ENCODE measurements at places on chromosomes 7 and 10.
A peak's percentile ranks its signal among the peaks of the same experiment; 100 is the strongest.

DNA sequence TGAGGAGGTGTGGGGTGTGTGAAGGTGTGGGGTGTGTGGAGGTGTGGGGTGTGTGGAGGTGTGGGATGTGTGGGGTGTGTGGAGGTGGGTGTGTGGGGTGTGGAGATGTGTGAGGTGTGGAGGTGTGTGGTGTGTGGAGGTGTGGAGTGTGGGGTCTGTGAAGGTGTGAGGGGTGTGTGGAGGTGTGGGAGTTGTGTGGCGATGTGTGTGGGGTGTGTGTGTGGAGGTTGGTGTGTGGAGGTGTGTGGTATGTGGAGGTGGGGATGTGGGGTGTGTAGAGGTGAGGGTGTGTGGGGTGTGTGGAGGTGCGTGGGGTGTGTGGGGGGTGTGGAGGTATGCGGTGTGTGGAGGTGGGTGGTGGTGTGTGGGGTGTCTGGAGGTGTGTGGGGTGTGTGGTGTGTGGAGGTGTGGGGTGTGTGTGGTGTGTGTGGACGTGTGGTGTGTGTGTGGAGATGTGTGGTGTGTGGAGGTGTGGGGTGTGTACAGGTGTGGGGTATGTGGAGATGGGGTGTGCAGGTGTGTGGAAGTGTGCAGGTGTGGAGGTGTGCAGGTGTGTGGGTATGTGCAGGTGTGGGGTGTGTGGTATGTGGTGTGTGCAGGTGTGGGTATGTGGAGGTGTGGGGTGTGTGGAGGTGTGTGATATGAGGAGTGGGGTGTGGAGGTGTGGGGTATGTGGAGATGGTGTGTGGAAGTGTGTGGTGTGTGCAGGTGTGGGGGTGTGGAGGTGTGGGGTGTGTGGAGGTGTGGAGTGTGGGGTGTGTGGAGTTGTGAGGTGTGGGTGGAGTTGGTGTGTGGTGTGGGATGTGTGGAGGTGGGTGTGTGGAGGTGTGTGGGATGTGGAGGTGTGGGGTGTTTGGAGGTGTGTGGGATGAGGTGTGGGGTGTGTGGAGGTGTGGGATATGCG is 34.5 kb downstream of the SPDYE17 start:
- no peak for DNase-seq

GRCh38 chr7:16430133-16430532 is 8.8 kb upstream of the CRPPA start:
- no peak for DNase-seq

DNA sequence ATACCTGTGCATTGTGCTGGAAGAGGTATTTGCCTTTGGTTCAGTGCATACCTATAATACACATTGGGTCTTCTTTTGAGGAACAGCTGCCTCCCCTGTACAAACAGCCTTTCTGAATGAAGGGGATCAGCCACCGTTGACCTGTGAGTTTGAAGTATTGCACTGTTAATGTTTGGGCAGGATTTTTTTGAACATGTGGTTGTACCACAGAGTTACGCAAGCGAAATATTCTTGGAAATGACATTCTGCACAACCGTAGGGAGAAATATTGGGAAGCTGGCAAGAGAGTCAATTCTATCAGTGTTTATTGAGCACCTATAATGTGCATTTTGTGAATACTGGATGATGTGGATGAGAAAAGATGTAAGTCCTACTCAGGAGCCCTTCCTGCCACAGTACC is 270.6 kb downstream of the AUTS2 start:
- DNase-seq = no peak

DNA sequence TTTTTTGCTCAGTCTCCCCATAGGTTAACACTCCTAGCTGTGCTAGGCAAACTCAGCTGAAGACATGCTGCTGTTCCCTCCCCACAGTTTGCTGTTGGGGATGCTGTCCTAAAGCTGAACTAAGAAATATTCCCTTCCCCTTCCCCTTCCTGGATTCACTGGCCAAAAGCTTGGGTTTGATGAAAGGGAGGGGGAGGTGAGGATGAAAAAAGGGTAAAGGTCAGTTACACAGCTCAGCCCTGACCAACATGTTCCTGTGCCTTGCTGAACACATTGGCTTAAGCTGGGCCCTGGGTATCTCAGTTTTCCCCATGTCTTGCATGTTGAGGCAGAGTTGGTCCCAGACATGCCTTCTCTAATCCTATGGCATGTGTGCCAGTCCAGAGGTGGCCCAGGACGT is 15.3 kb downstream of the CCM2 start:
- no peak for DNase-seq

GRCh38 chr7:77327932-77328628 is 88.1 kb downstream of the GSAP start:
- DNase-seq = peak; percentile 5

GRCh38 chr7:14209896-14210484 is 220.5 kb upstream of the ETV1 start:
- no peak for DNase-seq

DNA sequence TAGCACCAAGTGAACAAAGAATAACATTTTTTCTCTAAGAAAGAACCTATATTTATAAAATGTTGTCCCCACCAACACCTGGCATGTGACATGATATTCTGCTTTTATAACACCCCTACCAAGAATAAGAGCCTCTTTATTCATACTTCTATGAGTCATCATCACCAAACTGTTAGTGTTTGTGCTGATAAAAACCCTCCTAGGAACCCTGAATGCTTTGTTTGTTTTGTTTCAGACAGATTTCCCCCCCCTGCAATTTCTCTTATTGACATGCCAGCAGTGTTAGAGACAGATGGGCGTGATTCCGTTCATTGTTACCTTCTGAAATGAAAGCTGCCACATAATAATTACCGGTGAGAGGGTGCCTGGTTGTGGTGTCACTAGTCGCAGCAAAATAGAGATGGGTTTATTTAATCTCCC is 651.1 kb downstream of the SORCS1 start:
- DNase-seq = no peak

DNA sequence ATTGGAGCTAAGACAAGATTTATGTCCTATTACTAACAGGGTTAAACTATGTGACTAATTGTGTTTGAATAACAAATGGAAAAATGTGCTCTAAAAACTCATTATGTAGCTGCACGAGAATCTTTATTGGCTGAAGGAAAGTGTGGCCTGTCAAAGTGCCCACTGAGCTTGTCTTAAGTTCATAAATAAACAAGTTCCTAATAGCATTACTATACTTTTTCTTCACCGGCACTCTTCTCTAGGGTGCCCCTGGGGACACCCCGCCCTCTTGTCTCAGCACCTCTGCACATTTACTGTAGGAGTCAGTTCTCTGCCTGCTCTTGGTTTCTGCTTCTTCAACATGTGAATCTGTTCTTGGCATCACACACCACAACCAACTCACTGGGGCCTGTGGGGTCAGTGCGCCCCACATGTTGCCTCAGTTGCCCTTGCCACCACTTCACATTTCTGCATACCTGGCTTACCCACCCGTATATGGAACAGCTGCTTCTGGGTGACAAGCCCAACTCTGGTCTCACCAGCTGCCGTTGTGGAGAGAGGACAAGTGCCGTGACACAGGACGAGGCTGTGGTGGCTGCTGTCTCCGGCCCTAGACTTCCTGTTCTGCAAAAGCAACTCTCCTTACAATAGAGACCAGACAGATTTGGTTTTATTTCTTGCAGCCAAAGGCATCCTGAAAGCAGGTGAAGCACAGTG is 96.3 kb upstream of the DDC start:
- DNase-seq = no peak

DNA sequence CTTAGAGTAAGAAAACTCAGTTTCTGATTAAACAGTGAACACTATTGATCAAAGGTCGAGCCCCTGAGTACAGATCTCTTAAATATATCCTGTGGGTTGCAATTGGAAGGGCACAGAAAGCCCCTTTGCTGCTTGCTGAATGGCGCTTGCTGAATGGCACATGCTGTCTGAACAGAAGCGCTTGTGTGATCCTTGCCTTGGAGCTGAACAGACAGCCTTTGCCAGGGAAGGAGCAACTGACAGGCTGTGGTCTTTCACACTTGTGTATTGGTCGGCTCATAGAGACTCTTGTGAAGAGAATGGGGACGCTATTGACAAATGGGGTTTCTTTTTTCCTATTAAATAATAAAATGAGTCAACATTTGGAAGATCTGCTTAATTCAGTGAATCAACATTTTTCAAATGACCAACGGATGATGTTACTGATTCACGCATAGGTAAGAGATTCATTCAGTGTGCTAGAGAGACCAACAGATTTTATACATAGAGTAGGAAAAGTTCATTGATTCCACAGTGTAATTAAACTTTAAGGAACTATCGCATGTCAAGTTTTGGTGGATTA is 99.4 kb upstream of the TNS3 start:
- DNase-seq = no peak

GRCh38 chr7:27409311-27409710 is 166.7 kb downstream of the EVX1 start:
- DNase-seq = no peak

DNA sequence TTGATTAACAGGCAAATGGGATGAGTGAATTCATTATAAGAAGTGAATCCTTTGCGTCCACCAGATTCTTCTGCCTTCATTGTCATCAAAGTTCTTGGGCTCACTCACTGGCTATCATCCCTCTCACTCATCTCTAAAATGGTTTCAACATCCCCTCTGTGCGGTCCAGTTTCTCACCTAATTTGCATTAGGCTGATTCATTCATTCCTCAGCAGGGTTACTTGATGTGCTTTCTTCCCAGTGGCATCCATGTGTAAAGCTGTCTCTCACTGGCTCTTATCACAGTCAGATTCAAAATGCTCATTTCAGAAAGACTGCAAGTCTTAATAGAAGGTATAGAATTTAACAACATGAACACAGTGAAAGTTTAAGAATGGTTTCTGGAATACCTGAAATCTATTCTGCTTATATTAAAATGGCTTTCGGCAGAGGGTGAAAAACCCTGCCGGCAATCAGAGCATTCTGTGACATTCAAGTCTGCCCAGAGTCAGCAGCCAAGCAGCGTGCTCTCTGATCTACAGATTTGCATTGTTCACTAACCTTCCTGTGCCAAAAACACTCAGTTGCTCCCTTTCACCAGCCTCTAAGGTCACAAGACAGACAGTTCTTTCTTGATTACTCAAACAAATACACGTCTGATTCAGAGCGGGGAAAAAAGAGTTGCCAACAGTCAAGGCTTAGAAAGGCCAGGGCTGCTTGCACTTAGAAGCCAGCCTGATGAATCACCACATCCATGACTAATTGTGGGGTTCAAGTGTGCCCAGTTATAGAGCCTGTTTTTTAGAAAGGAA is 106.7 kb downstream of the TES start:
- DNase-seq = no peak

GRCh38 chr7:30526163-30526562 is 21.5 kb upstream of the GGCT start:
- no peak for DNase-seq

DNA sequence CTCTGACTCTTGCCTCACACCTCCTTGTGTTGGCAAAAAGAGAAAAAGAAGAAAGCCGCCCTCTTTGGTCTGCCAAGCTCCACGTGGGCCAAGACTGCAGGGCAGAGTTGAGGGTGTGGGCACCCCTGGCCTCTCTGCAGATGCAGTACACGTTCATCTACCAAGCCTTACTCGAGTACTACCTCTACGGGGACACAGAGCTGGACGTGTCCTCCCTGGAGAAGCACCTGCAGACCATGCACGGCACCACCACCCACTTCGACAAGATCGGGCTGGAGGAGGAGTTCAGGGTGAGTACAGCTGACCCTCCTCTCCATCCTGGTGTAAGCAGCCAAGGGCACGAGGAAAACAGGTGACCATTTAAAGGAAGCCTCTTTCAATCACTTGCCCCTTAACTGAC is 56.1 kb downstream of the MKI67 start:
- DNase-seq = no peak

DNA sequence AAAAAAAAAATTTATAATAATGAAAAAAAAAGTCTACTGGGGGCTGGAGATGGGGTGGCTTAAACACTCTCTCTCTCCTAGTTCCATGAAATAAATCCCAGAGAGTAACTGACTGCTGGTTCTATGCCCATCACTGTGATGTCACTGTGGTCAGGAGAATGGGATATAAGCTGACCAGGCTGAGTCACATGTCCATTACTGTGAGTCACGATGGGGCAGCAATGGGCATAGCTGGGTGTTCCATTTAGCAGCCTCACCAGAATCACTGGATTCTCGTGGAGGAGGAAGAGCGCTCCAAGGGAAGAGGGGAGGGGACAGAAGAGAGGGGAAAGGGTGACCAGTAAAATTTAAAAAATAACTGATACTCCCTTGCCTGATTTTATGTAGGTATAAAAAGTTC is 37.1 kb downstream of the MASTL start:
- no peak for DNase-seq

DNA sequence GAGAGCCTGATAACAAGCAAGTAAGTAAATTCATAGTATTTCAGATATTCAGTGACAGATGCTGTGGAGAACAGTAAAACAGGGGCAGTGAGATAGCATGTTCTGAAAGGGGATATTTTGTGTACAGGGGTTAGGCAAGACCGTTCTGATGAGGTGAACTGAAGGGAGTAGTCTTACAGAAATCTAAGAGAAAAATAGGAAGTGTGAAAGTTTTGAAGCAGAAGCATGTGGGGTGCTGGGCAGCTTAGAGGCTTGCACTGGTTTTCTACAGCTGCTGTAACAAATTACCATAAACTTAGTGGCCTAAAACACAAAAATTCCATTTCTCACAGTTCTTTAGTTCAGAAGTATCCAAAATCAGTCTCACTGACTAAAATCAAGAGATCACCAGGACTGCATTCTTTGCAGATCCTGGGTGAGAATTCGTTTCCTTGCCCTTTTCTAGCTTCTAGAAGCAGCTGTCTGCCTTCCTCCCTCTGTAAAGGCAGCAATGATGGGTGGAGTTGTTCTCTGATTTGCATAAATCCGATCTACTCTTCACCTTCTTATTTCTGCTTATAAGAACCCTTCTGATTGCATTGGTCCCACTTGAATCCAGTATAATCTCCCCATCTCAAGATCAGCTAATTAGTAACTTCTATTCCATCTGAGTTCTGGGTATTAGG is 7.5 kb upstream of the KLF14 start:
- no peak for DNase-seq

GRCh38 chr7:92674379-92674778 is 84.2 kb upstream of the FAM133B start:
- no peak for DNase-seq

DNA sequence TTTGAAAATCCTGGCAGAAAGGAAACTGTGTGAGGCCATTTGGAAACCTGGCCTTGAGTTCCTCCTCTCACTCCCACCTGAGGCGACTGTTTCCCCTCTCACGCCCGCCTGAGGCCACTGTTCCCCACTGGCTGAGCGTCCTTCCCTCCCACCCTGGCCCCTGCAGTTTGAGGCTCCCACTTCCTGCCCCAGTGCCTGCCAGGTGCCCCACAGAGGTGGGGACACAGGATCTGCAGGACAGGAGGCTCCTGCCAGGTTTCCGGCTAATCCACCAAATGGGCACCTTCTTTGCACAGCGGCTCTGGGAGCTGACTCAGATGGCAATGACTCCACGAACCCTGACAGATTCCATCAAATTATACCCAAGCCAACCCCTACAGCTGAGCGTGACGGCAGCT is 24.3 kb upstream of the LARP4B start:
- DNase-seq = no peak

DNA sequence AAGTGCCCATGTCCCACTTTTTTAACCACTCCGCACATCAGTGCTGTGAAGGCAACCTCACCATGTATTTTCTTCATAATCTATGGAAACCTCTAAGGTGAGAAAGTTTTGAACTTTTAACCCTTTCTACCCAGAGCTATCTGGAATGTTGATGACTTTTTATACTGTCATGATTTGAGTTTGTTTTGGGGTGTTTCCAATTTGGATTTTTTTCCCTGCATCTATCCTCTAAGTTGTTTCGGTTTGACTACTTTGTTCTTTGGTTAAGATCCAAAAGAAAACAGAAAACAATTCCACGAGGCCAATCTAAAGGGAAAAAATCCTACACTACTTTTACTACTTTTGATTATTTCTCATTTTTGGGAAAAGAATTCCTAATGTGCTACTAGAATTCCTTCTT is 279.7 kb downstream of the USP6NL start:
- no peak for DNase-seq

GRCh38 chr7:102287111-102287980 is 678 bp downstream of the SH2B2 start:
- no peak for DNase-seq

Measured in activated T-cell treated with anti-CD3 and anti-CD28 coated beads for 1 hour (primary cell).